ENCODE measurements at places on chromosomes 12 and 14.

DNA sequence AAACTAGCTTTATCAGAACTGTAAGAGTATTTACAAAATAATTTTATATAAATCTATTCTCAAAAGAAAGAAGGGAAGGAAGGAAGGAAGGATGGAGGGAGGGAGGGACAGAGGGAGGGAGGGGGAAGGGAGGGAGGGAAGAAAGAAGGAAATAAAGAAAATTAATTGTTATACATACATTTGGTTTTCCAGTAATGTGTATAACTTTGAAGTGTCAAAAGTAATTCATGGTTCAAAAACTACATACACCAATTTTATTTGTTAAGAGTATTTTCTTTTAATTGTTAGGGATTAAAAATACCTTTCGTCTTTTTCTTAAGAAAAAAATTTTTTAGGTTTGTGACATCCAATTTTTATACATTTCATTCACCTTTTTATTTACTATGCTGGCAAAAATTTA is 17.5 kb upstream of the KCNC2 start:
- DNase-seq, result no peak

DNA sequence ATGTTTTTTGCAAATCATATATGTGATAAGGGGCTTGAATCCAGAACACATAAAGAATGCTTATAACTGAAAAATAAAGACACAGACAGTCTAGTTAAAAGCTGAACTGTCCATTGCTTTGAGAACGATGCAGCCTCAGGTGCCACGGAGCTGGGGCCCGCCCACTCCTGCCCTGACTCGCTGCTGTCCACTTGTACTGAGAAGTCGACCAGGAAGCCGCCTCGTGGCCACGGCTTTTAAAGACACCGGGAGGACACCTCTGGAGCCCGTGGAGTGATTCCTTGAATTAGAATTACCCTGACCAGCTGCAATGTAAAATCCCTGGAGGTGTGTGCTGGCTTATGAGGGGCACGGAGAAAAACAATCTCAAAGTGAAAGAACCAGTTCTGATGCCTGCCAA is 23.9 kb upstream of the TEX22 start:
- DNase-seq, result no peak

- DNase-seq, result no peak
Measured at GRCh38 chr12:103331643-103332042, 164.1 kb downstream of the C12orf42 start.

DNA sequence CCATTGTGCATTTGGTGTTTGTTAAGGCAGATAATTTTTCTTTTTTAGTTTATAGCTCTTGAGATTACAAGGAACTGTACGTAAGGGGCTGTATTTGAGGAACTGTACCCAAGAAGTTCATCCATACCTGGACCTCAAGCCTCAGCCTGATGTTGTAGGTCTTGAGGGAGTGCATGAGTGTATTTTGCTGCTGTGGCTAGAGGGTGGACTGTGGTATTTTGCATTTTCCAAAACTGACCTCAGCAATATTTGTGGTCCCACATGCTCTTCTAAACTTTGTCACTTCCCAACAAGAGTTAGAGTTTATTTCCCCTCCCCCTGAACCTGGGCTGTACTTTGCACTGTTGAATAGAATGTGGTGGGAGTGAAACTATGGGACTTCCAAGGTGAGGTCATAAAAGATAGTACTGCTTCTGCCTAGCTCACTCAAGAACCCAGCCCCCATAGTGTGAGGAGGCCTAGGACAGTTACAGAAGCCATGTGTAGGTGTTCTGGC is 42.2 kb upstream of the FBXO33 start:
- DNase-seq, result no peak

DNA sequence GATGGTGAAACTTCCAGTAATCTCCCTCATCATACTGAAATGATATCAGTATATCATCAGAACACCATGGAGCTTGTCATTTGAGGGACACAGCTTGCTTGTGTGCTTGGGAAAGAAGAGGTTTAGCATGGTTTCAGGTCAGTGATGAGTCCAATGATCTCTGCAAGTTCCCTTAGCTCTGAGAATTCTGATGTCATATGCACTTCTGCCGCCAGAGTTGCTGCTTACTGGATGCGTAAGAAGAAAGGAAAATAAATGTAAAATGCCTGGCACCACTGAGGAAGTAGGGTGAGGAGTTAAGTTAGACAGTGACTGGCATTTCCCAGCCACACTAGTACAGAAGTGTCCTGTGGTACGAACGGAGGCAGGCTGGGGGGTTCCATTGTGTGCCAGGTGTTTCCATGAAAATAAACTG is 22.6 kb downstream of the PRKCH start:
- no peak for DNase-seq

GRCh38 chr14:105351920-105352851 is 37.6 kb downstream of the PACS2 start:
- peak; percentile 86 for DNase-seq

DNA sequence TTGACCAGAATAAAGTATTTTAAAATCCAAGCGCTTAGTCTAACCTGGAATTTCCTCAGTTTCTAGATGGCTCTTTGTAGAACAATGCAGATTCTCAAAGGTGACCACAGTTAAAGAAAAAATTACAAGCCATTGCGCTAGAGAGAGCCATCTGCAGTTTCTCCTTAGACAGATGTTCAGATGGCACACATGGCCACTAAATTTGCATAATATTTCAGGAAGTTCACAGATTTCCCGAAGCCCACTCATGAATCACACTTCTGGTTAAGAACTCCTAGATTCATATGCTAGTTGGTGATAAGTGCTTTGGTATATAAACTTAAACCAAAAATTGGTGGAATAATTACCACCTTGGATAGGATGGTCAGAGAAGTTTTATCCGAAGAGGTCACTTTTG is 749 bp downstream of the AKAP3 start:
- DNase-seq, result no peak

- DNase-seq, result no peak
Measured at GRCh38 chr14:66910311-66910840, 278.9 kb upstream of the GARIN2 start.

DNA sequence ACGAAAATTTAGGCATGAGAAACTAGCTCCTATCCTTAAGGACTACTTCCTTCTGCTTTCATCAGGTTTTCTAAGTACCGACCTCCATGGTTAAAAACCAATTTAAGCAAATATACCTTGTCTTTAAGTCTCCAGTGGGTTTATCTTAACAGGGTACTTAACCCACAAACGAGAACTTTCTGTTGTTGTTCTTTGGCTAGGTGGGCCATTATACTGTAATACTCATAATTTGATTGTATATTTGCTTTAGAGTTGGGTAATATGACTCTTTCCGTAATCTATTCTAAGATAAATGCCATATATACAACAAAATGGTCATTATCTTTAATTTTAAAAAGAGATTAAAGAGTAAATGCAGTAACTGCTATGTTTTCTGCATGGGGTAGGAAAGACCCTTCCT is 21.6 kb downstream of the RASSF8 start:
- DNase-seq, result no peak

DNA sequence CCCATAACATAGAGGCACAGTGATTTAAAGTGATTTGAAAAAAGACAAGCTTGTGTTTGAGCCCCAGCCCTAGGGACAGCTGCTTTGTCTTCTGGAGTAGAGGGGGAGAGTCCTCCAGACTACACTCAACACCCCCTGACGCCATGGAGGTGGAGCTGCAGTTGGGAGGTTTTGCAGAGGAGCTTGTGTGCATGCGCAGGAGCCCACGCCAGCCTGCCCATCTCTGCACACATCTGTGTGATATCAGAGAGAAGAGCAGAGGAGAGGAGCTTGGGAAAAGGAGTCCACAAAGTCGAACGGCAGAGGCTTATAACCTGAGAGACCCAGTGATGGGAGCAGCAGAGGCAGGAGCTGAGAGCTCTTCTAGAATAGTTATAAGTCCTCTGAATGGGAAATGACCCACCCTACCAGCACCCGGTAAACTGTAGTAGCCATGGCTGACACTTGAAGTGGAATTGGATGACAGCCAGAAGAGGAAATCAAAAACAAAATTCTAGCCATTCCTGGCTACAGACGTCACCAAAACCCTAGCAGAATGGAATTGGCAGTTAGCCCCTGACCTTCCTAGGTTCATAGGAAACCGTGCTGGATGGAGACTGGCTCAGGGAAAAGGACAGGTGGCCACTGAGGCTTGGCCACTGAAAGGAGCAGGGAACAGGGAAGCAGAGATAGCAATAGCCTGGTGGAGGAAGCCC is 185.1 kb upstream of the VASH1 start:
- DNase-seq, result peak; percentile 36
